Pulmonary artery endothelial cell (primary cell): ENCODE measurements at places on chromosomes 7 and 10. TPM values are rescaled to one million over a fixed set of nuclear protein-coding genes. Genes with fewer than 3 reads are reported as not detected.

DNA sequence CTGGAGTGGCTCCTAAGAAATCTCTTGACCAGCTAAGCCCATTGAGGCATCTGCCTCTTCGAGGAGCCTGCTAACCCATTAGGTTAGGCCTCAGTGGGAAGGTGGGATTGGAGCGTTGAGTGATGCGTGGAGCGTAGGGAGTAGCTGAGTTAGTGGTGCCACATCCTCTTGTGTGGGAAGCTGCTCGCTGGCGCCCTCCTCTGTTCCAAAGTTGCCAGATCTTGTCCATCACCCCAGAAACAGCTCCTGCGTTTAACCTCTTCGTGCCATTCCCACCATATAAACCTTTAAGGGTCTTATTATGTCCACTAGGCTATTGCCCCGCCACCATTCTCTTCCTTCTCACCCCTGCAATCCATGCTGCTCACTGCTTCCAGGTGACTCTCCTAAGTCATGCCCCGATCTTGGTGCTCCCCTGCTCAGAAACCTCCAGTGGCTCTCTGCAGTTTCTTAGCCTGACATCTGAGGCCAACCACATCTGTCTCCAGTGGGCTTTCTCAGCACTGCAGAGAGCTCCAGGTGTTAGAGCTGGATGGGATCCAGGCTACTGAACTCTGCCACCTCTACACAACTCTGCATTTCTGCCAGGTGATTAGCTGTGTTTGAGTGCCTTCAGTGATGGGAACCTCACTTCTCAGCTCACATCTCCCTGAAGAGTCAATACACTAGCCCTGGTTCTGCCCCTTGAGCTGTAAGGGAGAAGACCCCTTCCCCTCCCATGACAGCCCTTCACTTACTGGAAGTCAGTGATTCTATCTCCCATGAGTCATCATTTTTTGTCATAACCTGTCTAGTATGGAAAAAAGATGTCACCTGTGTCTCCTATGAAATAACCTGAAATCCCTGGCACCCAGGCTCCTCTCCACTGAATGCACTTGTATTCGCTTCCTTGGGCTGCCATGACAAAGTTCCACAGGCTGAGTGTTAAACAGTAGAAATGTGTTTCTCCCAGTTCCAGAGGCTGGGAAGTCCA, 65.0 kb upstream of the FGFR2 start:
- no peak for DNase-seq

KLF14 gene
- total RNA-seq: not detected in 2 replicates

DNA sequence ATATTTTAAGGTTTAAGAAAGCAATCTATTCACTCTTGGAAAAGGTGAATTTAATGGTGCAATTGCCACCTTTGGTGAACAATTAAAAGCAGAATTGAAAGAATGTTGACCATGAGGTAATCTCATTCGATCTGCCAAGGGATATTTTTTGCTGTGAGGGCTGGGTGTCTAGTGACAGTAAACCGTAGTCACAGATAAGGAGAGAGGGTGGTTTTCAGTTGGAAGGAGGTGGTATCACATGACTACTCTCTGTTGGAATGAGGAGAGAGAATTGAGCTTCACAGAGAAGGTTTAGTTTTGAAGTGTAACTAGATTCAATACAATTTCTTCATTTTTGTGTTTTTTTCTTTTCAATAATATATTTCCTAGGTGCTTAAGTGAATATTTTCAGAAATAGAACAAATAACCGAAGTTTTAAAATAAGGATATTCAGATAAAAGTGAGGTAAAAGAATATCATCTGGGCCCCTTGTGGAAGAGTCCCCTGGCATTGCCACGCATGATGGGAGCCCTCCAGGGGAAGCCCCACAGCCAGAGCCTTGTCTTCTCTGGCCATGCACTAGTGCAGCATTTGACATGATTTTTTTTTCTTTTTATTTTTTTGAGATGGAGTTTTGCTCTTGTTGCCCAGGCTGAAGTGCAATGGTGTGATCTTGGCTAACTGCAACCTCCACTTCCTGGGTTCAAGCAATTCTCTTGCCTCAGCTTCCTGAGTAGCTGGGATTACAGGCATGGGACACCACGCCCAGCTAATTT, 73.4 kb downstream of the GPR141 start:
- DNase-seq: no peak

FAM221A gene
- total RNA-seq: 5.3 and 8.4 TPM in 2 replicates

DNA sequence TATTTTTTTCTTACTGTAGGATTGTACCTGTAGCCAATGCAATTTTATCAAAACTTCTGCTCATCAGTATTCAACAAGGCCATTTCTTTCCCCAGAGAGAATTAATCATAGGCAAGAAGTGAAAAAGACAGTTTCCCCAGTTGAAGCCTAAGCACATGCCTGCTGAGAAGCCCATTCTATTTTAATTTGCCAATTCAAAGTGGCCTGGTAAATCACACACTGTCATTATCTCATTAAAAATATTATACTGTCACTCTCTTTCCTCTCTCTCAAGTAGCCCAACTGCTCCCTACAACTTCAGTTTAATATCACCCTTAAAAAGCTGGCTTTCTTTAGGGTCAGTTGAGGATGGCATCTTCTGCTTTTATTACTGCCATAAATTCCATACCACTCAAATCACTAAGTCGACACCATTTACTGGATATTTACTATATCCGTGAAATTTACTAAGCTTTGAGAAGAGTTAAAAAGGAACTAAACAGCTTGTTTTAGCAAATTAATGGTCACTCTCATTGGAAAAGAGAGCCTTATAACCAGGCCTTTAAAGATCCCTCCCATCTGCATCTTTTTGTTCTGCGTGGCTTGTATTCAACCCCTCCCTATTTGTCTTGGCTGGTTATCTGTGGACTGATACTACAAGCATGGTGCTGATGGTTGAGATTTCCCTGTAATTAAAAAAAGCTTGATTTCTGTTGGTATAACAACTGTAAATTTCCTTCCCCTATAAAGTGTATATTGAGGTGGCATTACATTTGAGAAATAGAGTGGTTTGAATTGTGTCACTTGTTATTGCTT, 30.6 kb downstream of the COL28A1 start:
- DNase-seq: no peak

HPSE2 gene
- total RNA-seq: not detected in 2 replicates

- DNase-seq: no peak
These were observed 552.2 kb downstream of the MDFIC start for GRCh38 chr7:115474137-115474536.

- no peak for DNase-seq
These were observed 88.9 kb downstream of the ELAPOR2 start for GRCh38 chr7:86970547-86970946.

GRCh38 chr10:125064681-125065492, 95.5 kb downstream of the CTBP2 start:
- DNase-seq: no peak

DNA sequence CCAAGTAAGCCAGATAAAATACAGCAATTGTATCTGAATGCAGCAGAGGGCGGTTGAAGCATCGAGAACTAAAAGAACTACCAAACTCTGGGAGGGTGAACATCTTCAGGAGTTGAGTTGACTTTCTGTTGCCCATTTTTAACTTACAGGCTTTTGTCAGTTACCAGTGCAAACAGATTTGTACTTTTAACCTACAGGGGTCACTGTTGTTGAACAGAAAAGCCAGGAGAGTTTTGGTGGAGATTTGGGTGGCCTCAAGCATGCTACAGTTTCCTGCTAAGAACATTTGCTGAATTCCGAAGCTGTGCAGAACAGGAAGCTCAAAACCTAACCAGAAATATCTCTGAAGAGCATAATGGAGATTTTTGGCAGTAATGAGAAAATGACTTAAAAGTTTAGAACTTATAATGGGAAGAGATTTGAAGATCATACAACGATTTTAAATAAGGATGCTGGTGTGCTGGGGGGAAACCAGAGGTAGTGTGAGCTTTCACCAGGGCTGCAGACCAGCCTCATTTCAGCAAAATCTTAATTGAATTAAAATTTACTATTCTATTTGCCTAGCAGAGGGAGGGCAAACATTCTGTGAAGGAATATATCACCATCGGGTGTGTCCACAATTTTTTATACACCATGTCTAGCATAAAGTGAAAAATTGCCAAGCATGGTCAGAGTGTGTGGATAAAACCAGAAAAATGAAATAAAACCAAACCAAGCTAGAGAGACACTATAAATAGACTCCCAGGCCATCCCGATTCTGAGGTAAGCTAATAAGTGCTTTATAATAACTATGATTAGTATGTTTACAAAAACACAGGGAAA, 208.6 kb upstream of the CCDC6 start:
- DNase-seq: peak; percentile 22

DNA sequence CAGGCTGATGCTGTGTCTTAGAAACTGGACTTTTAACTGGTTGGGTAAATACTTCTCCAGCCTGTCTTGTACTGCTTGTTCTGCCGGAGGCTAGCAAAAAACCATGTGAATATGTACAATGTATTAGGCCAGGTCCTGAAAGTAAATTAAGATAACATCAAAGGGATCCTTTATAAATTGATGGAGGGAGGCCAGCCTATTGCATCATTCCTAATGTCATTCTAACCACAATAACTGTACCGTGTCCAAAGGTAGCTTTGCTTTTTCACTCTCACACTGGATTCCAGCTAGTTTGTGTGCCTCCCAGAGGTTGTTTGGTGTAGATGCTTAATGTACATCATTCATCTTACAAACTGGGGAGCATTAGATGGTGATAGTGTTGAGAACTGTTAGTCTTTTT, 91.2 kb upstream of the SEM1 start:
- no peak for DNase-seq

DNA sequence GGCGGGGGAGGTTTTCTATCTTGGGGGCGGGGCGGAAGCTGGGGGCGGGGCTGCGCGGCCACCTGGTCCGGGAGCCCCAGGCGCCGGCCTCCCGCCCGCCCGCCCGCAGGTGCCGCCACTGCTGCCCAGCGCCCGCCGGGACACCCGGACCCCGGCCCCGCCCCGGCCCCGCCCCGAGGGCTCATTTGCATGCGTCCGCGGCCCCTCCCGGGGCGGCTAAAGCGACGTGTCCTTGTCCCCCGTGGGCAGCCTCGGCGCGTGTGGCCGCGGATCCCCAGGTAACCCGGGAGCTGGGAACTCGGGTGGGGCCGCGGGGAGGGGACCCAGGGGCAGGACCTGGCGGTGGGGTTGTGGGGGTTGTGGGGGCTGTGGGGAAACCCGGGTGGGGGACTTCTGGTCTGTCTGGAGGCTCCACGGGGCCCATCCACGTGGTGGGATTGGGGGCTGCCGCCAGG, at the start of gene BHLHA15:
BHLHA15 (plus strand) TSS at position 219 of the 455 bp plus-strand sequence. CDS start 871 bp downstream, outside the sequence.
- DNase-seq: no peak

DNA sequence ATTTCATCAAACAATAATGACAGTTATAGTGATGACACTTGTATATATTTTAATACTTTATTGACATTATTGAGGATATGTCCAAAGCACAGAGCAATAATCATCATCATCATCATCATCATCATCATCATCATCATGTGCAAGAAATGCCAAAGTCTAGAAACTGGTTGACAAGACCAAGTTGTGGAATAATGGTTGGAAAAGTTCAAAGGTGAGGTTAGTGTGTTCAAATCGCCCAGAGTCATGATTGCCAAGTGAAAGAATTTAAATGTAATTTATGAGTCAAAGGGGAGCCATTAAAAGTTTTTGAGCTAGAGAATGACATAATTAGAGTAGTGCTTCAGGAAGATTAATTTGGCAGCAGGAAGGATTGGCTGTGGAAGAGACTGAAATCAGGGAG, 852.4 kb downstream of the SORCS1 start:
- no peak for DNase-seq

NUTM2B gene
- total RNA-seq: 0.07 and 0.11 TPM in 2 replicates

SPDYE5 gene
- total RNA-seq: not detected in 2 replicates

DNA sequence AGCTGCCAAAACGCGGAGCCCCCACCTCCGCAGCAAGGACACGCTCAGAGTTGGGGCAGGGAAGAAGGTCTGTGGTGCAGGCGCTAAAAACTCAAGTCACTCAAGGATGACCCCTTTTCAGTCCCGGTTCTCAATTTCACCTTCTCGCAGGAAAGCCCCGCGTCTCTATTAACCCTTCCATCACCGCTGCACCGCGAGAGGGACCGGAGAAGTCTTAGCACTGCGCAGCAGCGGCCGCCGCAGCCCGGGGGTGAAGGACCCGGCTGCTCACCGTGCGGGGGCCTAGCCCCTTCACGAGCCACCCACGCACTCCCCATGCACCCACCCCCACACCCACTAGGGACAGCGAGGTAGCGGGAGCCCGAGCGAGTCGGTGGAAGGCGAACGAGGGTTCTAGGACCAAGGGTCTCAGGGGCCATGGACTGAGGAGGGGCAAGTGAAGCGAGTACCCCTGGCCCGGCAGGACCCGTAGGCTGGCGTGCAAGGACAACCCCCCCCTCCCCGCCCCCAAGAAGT, 162.9 kb downstream of the SH3PXD2A start:
- no peak for DNase-seq

GRCh38 chr10:10533437-10533836, 484.2 kb upstream of the CELF2 start:
- DNase-seq: no peak

DNA sequence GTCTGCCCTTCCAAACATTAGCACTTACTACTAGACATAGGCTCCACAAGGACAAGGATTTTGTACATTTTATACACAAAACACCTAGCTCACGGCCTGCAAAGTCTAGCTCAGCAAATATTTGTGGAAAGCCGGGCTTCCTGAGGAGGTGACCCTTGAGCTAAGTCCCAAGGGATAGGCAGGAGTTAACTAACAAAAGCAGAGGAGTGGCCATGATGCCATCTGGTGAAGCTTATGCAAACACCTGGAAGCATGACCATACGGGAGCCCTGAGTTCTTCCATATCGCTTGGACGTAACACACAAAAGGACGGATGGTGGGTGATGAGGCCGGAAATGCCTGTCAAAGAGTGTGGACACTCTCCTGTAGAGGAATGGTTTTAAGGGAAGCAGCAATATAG, 25.9 kb upstream of the YAE1 start:
- no peak for DNase-seq

DNA sequence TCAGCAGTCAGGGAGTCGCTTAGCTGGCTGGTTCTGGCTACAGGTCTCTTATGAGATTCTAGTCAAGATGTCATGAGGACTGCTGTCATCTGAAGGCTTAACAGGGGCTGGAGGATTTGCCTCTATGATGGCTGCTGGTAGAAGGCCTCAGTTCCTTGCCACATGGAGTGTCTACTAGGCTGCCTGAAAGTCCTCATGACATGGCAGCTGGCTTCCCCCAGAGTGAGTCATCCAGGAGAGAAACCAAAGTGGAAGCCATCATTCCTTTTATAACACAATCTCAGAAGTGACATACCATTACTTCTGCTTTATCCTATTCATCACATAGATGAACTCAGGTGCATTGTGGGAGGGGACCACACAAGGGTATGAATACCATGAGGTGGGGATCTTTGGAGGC, 75.1 kb downstream of the EXOC6 start:
- DNase-seq: no peak

DNA sequence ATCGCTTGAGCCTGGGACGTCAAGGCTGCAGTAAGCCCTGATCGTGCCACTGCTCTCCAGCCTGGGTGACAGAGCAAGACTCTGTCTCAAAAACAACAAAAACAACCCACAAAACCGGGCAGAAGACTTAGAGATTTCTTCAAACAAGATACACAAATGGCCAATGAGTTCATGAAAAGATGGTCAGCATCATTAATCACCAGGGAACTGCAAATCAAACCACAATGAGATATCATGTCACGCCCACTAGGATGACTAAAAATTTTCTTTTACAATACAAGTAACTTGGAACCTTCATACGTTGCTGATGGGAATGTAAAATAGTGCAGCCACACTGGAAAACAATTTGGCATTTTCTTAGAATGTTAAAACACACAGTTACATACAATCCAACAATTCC, 77.3 kb upstream of the GRID1 start:
- DNase-seq: no peak
